ENCODE measurements at places on chromosomes 7 and 10.

DNA sequence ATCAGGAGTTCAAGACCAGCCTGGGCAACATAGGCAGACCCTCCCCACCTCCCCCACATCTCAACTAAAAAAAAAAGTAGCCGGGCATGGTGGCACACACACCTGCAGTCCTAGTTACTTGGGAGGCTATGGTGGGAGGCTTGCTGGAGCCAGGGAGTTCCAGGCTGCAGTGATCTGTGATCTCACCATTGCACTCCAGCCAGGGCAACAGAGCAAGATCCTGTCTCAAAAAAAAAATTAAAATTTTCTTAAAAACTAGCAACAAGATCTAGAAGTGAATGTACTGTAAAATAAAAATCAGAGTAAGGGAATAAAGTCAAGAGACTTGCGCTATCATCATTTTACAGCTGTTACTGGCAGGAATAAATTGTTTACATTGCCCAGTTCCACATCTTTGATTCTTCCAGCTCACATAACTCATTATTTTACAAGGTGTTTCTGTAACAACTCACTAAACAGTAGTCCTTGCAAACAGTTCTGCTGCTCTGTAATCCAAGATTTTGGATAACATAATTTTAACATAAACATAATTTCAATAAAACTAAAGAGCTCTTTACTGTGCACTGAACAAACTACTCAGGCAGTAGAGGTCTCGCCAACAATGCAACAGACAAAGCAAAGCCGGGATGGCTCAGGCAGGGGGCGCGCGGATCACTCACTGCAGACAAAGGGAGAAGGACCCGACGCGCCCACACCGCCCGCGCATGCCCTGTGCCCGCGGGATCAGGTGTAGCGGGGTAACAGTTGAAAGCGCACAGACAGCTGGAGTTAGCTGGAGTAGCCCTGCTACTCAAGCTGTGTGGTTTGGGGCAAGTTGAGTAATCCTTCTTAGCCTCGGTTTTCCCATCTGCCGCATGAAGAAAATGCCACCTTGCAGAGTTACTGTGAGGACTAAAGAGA is 73.3 kb upstream of the NFE2L3 start:
- DNase-seq: peak; percentile 69

GRCh38 chr7:95957510-95957909 is 185.2 kb downstream of the DYNC1I1 start:
- DNase-seq: no peak

GRCh38 chr7:92833766-92834506 is 2.4 kb downstream of the CDK6 start:
- peak; percentile 77 for DNase-seq

GRCh38 chr10:5529702-5530411 is 5.1 kb downstream of the CALML3 start:
- DNase-seq: no peak

GRCh38 chr10:22243321-22243720 is 25.5 kb upstream of the EBLN1 start:
- no peak for DNase-seq

- DNase-seq: no peak
These were observed 68.9 kb downstream of the PFKFB3 start for GRCh38 chr10:6271663-6272062.

DNA sequence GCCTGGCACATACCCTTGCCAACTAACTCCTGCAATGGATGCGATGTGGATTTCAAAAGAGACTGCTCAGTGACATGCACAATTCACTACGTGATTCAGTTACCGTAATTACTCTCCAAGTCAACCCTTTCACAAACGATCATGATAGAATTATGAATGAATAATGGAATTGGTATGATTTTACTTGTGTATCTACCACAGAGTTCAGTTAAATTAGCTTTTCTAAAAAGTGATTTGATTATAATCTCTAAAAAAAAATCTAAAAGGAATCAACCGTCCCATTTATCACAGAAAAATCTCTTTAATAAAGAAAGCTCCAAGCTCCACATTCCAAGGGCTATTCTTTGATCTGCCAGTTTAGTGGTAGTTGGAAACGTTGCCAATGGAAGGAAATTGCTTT is 30.4 kb upstream of the RSU1 start:
- no peak for DNase-seq
